ENCODE measurements at places on chromosomes 2 and 18. TPM values are rescaled to one million over a fixed set of nuclear protein-coding genes. Genes with fewer than 3 reads are reported as not detected.
A peak's percentile ranks its signal among the peaks of the same experiment; 100 is the strongest.

GRCh38 chr2:63853527-63854310 is 12.0 kb downstream of the UGP2 start:
- peak overlapping the region; percentile 29 for H3K4me3 ChIP-seq
- peaks cover 23% of the 10 kb centered on the region for H3K36me3 ChIP-seq
- H3K4me1 ChIP-seq, result peaks cover 61% of the 10 kb centered on the region

GRCh38 chr2:47046271-47046670 is 108.8 kb downstream of the STPG4 start:
- H3K27ac ChIP-seq, result no peak overlapping the region
- no peak overlapping the region for H3K4me3 ChIP-seq
- no peaks in the 10 kb centered on the region for H3K36me3 ChIP-seq
- no peaks in the 10 kb centered on the region for H3K27me3 ChIP-seq
- DNase-seq, result no peak
- H3K4me1 ChIP-seq, result peaks cover 19% of the 10 kb centered on the region

DNA sequence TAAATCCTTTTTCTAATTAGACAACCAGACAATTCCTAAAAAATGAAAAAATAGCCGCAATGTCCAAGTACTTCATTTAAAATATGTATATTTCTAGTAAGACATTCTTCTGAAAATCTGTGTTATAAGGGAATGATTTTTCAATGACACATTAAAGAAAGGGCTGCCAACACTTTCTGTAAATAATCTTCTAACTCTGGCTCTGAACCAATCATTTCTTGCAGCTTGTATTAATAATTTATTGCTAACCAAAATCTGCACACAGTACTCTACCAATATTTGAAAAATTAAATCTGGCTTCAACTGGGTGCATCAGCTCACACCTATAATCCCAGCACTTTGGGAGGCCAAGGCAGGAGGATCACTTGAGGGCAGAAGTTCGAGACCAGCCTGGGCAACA is 8.3 kb downstream of the NFU1 start:
- no peaks in the 10 kb centered on the region for H3K27me3 ChIP-seq
- H3K4me1 ChIP-seq, result no peaks in the 10 kb centered on the region
- DNase-seq, result no peak

GRCh38 chr2:159797543-159798375 is at the start of gene CD302:
CD302 (minus strand) TSS chr2:159798208; CDS start chr2:159798198, 10 bp downstream.
- peak within 1 kb of the TSS; percentile 87 for H3K4me3 ChIP-seq
- peak; percentile 74 for DNase-seq
- no peak within 1 kb of the TSS for H3K27ac ChIP-seq

DNA sequence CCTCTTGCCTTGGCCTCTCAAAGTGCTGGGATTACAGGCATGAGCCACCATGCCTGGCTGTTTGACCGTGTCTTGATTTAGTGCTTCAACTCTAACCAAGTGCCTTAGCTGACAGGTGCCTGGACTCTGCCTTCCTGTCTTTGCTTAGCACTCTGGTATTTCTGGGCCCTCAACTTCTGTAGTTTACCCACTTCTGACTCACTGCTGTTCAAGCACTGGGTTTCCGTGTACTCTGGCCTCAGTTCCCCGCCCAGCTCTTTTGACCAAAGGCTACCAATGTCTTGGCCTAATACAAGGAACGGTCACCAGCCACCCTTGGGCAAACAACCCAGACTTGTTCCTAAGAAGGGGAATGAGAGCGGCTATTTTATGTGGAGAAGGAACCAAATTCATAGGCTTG is 35.7 kb upstream of the CABLES1 start:
- no peaks in the 10 kb centered on the region for H3K27me3 ChIP-seq
- H3K27ac ChIP-seq, result no peak overlapping the region
- DNase-seq, result no peak
- no peaks in the 10 kb centered on the region for H3K36me3 ChIP-seq
- peaks cover 5% of the 10 kb centered on the region for H3K4me1 ChIP-seq

GRCh38 chr2:63742580-63742976 is 99.1 kb upstream of the UGP2 start:
- DNase-seq, result no peak
- H3K4me3 ChIP-seq, result no peak overlapping the region
- no peak overlapping the region for H3K27ac ChIP-seq
- H3K4me1 ChIP-seq, result peaks cover 7% of the 10 kb centered on the region
- no peaks in the 10 kb centered on the region for H3K27me3 ChIP-seq

DNA sequence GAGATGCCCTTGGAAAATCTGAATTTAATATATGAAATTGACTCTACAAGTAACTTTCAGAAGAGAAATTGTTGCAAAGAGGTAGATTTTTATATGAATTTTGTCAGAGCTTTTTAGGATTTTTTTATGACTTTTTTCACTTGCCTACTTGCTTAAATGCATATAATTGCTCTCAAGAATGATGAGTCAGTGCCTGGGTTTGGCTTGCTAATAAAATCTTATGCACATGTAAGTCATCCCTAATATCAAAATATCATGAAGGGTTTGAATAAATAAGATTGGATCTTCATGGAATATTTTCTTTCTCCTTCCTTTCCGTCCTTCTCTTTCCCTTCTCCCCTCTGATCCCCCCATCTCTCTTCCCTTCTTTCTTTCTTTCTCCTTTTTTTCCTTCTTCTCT is 354.1 kb downstream of the TXNL1 start:
- no peak for DNase-seq
- no peaks in the 10 kb centered on the region for H3K27me3 ChIP-seq
- H3K4me1 ChIP-seq, result 0 out of 2 replicates have a peak, but pooled peaks cover under 1% of the 10 kb centered on the region
- no peak overlapping the region for H3K4me3 ChIP-seq

GRCh38 chr2:219533930-219534661 is 9.5 kb downstream of the CHPF start:
- H3K4me3 ChIP-seq, result no peak overlapping the region
- H3K4me1 ChIP-seq, result peaks cover 29% of the 10 kb centered on the region
- peaks cover 9% of the 10 kb centered on the region for H3K27me3 ChIP-seq

DNA sequence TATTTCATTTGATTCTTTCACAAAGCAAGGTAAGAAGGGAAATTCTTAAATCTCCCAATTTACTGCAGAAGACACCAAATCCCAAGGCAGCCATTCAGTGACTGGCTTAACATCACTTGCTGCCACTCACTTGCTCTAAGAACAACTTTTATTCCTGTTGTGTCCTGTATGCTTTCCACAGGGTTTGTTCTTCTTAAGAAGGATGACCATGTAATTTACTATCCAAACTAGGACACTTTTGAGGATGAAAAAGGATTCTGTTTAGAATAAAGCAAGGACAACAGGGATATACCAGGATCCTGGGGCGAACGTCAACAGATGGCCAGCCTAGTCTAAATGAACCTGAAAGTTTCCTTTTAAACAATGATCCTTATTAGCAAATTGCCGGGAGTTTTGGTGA is 34.8 kb downstream of the RIT2 start:
- H3K4me3 ChIP-seq, result no peak overlapping the region
- no peaks in the 10 kb centered on the region for H3K36me3 ChIP-seq
- H3K27me3 ChIP-seq, result no peaks in the 10 kb centered on the region
- peaks cover 42% of the 10 kb centered on the region for H3K4me1 ChIP-seq

- no peak overlapping the region for H3K27ac ChIP-seq
- peak; percentile 75 for DNase-seq
- no peaks in the 10 kb centered on the region for H3K36me3 ChIP-seq
- H3K27me3 ChIP-seq, result no peaks in the 10 kb centered on the region
- H3K4me3 ChIP-seq, result peak overlapping the region; percentile 44
Measured at GRCh38 chr2:104378853-104379374, 475.0 kb upstream of the POU3F3 start.

DNA sequence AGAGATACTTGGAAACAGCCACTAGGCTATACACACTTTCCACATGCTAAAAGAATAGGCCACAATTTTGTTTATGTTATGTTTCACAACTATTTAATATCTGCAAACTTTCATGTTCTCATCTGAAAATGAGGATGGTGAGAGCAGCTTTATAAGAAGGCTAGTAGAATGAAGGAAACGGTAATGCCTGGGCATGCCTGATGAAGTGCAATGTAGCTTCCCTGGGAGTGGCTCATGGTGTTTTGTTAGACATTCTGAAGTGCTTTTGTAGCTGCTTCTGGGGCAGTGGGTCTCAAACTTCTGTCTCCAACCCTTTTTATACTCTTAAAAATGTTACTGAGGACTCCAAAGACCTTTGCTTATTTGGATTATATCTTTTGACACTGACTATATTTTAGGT is 193.3 kb upstream of the VWC2L start:
- peak; percentile 28 for DNase-seq
- no peaks in the 10 kb centered on the region for H3K36me3 ChIP-seq
- no peak overlapping the region for H3K4me3 ChIP-seq
- no peak overlapping the region for H3K27ac ChIP-seq
- H3K4me1 ChIP-seq, result peaks cover 16% of the 10 kb centered on the region
- no peaks in the 10 kb centered on the region for H3K27me3 ChIP-seq

DNA sequence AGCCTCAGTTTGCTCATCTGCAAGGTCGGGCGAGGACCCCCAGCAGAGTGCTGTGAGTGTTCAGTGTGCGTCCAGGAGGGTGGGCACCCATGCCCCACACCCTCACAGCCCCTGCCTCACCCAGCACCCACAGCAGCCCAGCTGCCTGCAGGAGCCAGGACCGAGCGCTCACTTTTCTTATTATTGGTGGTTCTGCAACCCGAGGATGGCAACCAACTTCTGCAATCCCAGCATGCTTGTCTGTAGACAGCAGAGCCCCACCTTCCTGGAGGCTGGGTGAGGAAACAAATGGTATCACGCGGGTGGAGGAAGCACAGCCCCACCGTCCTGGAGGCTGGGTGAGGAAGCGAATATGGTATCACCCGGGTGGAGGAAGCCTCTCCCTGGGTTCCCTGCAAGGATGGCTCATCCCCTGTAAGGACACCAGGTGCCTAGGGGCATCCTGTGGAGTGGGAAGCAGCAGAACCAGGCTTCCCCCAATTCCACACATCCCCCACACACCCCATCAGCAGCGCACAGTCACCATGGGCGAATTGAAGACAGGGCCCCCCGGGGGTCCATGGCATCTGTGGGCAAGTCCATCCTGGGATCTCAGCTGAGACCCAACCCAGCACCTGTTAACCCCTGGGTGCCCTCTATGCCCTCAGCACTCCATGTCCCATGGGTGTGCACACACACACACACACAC is 220.5 kb upstream of the RAB6C start:
- H3K27ac ChIP-seq, result peak overlapping the region; percentile 82
- no peaks in the 10 kb centered on the region for H3K27me3 ChIP-seq
- no peaks in the 10 kb centered on the region for H3K36me3 ChIP-seq
- DNase-seq, result no peak
- H3K4me1 ChIP-seq, result peaks cover 17% of the 10 kb centered on the region
- H3K4me3 ChIP-seq, result peak overlapping the region; percentile 20

DNA sequence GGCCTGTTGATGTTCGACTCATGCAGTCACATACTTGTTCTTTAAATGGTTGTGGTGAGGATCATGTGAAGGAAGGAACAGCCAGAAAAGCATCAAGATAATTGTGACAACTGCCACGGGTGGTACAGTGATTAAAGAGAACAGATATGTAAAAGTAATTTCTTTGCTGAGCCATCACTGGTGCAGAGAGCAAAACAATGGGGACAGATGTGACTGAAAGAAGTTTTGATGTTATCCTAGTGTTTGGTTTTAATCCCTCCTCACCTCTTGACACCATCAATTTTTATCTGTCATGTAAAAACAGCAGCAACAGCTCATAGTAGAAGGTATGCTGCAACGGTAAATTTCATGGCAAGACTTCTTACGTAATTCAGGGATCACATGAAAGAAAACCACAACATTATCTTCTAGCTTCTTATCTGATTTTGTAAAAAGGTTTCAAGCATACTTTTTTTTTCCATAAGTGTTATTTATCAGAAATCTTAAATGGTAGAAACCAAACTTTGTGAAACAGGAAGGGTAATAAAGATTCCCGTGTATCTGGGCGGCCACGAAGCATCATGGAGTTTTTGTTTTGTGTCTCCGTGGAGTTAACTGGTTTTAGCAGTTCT is 65.2 kb downstream of the PLCL1 start:
- peaks cover 11% of the 10 kb centered on the region for H3K4me1 ChIP-seq
- H3K4me3 ChIP-seq, result no peak overlapping the region
- no peak for DNase-seq
- no peak overlapping the region for H3K27ac ChIP-seq
- no peaks in the 10 kb centered on the region for H3K27me3 ChIP-seq

DNA sequence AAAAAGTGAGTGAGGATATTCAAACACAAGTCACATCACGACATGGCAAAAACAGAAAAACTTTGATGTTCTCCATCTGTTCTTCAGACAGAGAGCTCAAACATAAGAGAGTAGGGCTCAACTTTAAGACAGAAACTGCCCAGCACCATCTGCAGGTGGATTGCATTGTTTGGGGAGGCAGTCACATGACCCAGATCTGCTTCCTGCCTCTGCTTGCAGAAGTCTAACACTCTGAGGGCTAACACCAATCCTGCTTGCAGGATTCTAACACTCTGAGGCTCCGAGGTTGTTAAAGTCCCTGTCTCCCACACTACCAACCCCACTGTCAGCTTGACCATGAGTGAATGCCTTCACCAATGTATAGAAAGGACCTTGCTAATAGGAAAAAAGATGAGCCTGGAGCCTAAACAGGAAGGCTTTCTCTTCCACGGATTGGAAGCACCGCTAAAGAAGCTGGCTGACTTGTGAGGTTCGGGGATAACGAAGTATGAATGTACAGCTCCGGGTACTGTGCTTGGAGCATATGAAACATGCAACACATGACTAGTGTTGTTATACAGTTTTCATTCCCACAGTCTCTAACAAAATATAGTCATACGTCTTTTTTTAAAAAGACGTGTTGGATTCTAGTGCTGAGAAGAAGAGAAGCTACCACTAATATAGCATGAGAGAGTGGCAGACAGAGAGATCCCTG is 176.6 kb upstream of the CREB1 start:
- no peaks in the 10 kb centered on the region for H3K4me1 ChIP-seq
- peak; percentile 38 for DNase-seq
- H3K27ac ChIP-seq, result no peak overlapping the region
- H3K4me3 ChIP-seq, result no peak overlapping the region

- no peaks in the 10 kb centered on the region for H3K27me3 ChIP-seq
- no peak for DNase-seq
- no peaks in the 10 kb centered on the region for H3K36me3 ChIP-seq
Measured at GRCh38 chr2:150591496-150592285, 104.2 kb upstream of the RND3 start.

DNA sequence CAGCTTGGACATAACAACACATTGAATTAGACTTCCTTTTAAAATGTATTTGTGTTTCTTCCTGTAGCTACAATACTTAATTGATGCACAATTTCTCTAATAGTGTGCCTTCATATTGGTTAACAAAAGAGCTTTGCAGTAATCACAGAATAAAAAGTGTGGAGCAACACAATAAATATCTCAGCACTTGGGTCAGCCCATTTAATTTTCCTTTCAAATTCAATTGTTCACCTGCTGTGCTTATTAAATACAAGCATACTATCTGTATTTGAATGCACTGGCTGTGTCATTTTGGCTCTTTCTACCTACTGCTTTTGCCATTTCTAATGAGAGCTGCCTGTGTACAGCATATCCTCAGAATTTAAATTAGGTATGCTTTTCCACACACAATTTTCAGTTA is 1641.3 kb upstream of the SLC39A10 start:
- H3K4me1 ChIP-seq, result peaks cover 8% of the 10 kb centered on the region
- no peak overlapping the region for H3K4me3 ChIP-seq
- no peak overlapping the region for H3K27ac ChIP-seq

LINC00305 gene
- total RNA-seq, result not detected

DOK6 gene
- 0.35 TPM for total RNA-seq

SESTD1 gene
- 21.6 TPM for total RNA-seq

NOSTRIN gene
- not detected for total RNA-seq

CXCR1 gene
- total RNA-seq, result not detected

FLACC1 gene
- 0.10 TPM for total RNA-seq

BCS1L gene
- total RNA-seq, result 16.9 TPM

SKA1 gene
- total RNA-seq, result 25.1 TPM

DYNAP gene
- total RNA-seq, result 1.0 TPM

CROCC2 gene
- not detected for total RNA-seq

TXNDC2 gene
- not detected for total RNA-seq

FBXO15 gene
- 0.21 TPM for total RNA-seq

IL36A gene
- total RNA-seq, result not detected

PDE1A gene
- total RNA-seq, result 0.28 TPM

All from GM23338 (cell line).